T-helper 17 cell (primary cell): ENCODE measurements at places on chromosomes 13 and 19. TPM values are rescaled to one million over a fixed set of nuclear protein-coding genes. Genes with fewer than 3 reads are reported as not detected.

COX6B2 gene
- total RNA-seq, result 1.4 TPM

JOSD2 gene
- 18.0 TPM for total RNA-seq

SLC1A5 gene
- 13.6 TPM for total RNA-seq

MEIS3 gene
- 0.34 TPM for total RNA-seq
